LoVo (cell line): ENCODE measurements at places on chromosomes 12 and 14.

DNA sequence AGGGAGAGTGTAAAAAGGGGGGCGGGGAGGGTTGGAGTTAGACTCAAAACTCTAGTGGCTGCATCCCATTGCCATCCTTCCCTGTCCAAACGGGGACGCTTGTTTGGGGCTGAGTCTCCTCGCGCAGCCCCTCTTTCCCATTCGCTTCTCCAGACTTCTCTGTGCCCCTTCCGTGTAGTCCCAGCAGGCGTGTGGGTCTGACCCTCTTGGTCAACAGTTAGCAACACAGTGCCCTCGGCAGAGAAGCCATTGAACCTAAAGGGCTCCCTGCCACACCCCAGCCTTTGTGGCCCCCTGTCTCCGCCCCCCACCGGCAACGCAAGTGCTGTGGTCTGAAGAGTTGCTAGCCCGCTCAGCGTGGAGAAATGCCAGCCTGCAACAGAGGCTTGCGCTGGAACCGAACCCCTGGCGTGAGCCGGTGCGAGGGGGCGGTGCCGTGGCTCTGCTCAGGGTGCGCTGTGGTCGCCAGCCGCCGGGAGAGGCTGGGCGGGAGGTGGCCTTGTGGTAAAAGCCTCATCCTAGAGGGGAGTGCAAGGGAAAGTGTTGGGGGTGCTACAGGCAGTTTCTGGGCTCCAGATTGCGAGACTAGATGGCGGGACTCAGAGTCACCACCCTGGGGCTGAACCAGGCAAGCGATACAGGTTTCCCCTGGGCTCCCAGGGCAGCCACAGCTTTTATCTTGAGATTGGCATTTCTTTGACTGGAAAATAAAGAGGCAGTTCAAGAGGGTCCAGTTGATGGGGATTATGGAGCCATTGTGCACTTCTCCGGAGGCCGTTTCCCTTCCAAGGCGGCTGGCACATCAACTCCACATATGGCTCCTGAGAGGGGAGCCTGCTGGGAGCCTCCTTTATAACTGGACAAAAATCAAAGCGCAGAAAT is 2.1 kb downstream of the PLXNC1 start:
- no peak for DNase-seq

GRCh38 chr14:78074561-78074960 is 95.6 kb upstream of the NRXN3 start:
- DNase-seq: no peak

- no peak for DNase-seq
Observed at GRCh38 chr12:43675048-43675904, 83.3 kb downstream of the PUS7L start.

- no peak for DNase-seq
Observed at GRCh38 chr14:101030586-101030985, 127.1 kb upstream of the RTL1 start.

GRCh38 chr12:93387780-93388179 is 10.1 kb downstream of the NUDT4 start:
- no peak for DNase-seq

GRCh38 chr12:88579601-88580050 is 645 bp downstream of the KITLG start:
- DNase-seq: no peak

GRCh38 chr12:45216230-45216982 is 511 bp downstream of the ANO6 start:
- peak; percentile 62 for DNase-seq

DNA sequence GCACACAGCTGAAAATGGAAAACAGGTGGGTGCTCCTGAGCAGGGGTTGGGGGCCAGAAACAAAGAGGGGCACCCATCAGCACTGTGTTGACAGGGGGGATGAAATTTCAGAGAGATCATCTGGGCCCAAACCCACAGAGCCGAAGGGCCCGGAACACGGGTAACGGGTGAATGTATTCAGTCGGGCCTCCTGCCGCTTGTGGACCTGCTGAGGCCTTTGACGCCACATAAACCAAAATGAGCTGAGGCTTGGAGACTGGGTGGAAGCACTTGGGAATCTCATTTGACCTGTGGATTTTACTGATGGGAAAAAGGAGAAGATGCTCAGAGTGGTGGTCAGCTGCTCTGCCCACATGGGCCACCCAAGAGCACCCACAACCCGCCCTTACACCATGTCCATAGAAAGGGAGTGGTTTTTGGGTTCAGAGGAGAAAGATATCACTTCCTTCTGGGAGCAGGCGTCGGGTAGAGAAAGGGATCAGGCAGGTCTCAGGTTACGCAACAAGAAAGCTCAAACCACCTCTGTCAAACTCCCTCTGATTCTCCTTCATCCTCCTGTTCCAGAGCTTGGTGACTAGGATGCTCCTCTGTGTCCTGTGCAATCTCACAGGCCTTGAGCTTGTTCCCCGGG is 106.8 kb upstream of the BCL2L14 start:
- DNase-seq: no peak

DNA sequence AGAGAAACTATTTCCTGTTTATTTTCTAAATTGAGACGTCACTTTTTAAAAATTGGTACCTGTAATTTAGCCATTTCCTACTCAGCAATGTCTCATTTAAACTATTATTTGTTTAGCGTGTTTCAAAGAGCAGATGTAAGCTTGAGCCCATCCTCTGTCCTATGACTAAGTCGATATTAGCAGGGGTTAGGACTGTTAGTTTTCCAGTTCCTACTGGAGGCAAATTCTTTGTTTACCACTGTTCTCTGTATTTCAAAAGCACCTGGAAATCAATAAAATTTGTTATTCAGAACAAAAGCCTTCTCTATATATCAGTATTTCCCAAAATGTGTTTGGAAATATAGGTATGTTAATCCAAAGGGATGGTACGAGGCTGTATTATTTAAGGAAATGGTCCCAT is 42.4 kb downstream of the MDM2 start:
- DNase-seq: no peak

GRCh38 chr14:79564371-79564770 is 646.9 kb downstream of the DIO2 start:
- no peak for DNase-seq

DNA sequence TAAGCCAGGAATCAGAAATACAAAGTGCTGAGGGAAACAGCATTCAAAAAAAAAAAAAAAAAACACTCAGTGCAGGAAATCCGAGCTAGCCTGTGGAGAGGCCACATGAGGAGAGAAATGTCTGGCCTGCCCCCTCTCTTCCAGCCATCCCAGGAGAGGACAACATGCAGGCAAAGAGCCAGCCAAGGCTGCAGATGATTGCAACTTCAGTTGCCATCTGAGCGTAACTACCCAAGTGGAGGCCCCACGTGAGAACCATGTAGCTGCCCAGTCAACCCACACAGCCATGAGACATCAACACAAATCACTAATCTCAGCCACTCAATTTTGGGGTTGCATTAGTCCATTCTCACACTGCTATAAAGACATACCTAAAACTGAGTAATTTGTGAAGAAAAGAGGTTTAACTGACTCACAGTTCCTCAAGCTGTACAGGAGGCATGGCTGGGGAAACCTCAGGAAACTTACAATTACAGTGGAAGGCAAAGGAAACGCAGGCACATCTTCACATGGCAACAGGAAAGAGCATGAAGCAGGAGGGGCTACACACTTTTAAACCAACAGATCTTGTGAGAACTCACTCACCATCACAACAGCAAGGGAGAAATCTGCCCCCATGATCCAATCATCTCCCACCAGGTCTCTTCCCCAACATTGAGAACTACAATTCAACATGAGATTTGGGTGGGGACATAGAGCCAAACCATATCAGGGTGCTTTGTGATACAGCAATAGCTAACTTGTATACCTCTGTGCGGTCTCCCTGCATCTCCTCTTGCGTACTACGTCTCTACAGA is 161.1 kb downstream of the PIWIL1 start:
- DNase-seq: no peak

DNA sequence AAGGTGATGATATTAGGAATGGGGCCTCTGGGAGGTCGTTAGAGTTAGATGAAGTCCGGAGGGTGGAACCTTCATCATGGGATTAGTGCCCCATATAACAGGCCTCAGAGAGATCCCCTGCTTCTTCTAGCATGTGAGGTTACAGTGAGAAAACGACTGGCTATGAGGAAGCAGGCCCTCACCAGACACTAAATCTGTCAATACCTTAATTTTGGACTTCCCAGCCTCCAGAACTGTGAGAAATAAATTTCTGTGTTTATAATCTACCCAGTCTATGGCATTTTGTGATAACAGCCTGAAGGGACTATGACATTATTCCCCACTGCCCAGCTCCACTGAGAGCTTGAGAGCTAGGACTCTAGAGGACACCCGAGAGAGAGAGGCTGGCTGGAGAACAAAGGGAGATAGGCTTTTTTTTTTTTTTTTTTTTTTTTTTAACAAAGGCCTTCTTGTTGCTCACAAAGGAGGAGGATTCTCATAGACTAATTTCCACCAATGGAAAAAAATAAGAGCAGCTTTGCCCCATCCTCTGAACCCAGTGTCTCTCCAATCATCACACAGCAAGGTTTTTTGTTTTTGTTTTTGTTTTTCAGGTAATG is 87.8 kb upstream of the EEA1 start:
- DNase-seq: no peak

- DNase-seq: no peak
Observed at GRCh38 chr14:68851078-68851477, 58.2 kb upstream of the ZFP36L1 start.

DNA sequence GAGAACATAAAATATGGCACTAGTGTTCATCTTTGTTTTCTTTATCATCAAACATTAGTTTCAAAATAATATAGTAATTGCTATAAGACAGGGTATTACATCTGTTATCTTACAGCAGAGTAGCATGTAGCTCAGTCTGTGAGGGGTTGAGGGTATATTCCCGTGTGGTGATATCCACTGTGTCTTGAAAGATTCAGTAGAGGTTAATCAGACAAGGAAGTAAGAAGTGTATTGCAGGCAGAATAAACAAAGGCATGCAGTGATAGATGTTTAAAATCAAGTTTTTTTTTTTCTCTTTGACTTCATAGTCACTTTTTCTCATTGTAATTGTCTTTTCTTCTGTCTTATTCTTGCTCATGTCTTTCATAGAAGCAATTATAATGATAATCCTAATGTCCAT is 48.3 kb downstream of the METTL25 start:
- DNase-seq: no peak

GRCh38 chr14:64193821-64194220 is 100.3 kb downstream of the ESR2 start:
- no peak for DNase-seq

DNA sequence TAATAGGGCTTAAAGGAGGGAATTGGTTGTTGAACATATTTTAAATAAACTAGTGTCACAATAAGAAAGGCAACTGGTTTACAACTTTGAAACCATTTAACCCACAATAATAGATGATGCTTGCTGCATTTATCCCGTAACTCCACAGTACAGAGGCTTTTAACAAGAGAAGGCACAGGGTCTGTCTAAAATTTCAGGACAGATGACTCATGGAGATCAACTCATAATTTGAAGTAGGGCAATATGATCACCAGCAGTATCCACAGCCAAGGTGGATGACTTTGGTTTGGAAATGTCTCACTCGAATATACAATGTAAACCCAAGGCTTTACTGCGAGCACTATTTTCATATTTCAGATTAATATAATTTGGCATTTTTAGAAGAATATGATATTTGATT is 340.2 kb downstream of the LRIG3 start:
- no peak for DNase-seq

- DNase-seq: no peak
Observed at GRCh38 chr14:94897082-94897481, 127.2 kb upstream of the GSC start.

GRCh38 chr12:116777245-116777644 is 39.1 kb downstream of the RNFT2 start:
- DNase-seq: no peak

- no peak for DNase-seq
Observed at GRCh38 chr12:28159688-28160087, 30.6 kb upstream of the CCDC91 start.

DNA sequence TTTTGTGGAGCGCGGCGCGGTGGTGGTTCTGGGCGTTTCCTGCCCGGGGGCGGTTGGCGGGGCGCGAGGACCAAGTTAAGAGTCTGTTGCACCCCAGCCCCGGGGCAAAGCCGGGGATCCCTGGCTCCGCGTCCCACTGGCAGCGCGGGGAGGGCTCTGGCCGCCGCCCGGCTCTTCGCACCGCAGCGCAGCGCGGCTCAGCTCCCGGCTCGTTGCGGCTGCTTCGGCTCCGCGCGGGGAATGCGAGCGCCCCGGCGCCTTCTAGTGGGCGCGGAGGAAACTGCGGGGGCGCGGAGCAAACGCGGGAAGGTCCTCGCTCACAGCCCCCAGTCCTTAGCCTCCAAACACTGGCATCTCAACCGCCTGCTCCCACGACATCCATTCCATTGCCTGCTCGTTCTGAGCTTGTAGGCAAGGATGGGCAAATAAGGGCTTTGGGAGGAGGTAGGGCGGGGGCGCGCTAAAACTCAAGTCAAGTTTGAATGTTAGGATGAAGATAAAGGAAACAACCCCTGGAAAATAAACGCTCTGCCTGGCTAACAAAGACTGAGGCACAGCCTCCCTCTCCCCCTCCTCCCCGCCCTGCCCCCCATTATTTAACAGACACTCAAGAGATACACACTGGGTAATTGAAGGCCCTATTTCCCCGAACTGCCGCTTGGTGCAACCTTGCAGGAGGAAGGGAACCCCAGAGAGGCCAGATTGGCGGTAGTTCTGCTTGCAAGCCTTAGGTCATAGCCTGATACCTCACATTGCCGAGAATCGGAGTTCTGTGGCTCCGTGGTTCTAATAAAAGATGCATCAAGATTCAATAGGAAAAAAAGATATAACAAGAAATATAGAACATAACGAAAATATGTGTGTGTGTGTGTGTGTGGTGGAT is at the start of gene B4GALNT1:
TSS of gene B4GALNT1 (minus strand) at position 244 of the 883 bp plus-strand sequence. CDS start 1,069 bp downstream, outside the sequence.
- peak; percentile 84 for DNase-seq

DNA sequence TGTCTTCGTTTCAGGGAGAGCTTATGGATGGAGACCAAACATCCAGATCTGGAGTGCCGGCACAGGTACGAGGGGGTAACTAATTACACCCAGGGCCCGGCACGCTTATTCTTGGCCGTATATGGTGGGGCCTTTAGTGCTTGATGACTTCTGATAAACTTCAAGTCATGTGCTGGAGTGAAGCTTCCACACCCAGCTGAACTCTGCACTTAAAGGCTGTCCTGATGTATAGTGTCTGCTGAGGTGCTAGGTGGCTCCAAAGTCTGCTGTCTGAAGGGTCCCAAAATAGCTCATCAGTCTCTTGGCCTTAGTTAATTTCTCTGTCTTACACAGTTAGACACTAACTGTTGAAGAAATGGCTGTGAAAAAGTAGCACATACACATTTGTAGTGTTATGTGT is 17.9 kb downstream of the RNF34 start:
- DNase-seq: no peak

GRCh38 chr12:118574288-118574687 is 197.9 kb downstream of the SUDS3 start:
- DNase-seq: no peak

GRCh38 chr12:3550839-3551238 is 59.8 kb downstream of the PRMT8 start:
- DNase-seq: no peak

- no peak for DNase-seq
Observed at GRCh38 chr12:43655586-43655985, 103.0 kb downstream of the PUS7L start.
